Pulmonary artery endothelial cell (primary cell): ENCODE measurements at places on chromosomes 3 and 15.

- DNase-seq = no peak
Observed at GRCh38 chr15:73146419-73146818, 94.2 kb downstream of the NEO1 start.

DNA sequence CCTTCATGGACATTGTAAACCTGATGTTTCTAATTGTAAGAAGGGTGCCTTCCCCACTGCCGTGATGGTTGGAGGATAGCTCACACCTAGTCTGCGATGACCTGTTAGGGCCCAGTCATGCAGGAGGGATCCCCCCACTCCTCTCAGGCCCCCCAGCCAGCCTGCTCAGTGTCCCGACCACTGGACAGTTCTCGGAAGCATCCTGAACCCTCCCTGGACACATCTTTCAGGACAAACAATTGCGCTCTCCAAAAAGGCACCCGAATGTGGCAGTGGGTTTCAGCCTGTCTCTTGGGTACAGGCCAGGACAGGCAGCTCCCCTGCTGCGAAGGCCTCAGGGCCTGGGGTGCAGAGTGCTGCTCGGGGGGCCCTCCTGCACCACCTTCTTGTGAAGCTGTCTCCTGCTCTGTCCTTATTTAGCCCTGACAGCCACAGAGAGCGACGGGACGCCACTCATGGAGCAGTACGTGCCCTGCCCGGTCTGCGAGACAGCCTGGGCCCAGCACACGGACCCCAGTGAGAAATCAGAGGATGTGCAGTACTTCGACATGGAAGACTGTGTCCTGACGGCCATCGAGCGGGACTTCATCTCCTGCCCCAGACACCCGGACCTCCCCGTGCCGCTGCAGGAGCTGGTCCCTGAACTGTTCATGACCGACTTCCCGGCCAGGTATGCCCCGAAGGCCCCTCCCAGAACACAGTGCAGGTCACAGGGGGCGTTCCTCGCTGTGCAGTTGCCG, 132.3 kb downstream of the LRRK1 start:
- DNase-seq = no peak

GRCh38 chr3:141105828-141106628, 54.9 kb downstream of the SPSB4 start:
- DNase-seq = peak; percentile 48

GRCh38 chr3:194984622-194985021, 286.3 kb downstream of the XXYLT1 start:
- no peak for DNase-seq

DNA sequence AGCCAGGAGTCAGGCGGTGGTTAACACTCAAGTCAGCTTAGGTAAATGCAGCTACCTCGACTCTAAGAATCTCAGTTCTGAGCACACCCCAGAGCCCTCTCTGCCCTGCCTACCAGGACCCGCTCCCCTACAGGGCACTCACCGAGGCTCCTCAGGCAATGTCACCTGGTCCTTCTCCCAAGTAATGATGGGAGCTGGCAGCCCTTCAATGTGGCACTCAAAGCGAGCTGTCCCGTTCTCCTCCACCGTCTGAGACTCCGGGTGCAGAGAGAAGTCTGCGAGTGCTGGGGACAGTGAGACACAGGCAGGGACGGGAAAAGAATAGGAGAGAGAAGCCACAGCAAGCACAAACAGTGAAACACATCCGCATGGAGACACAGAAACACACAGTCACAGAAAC, 12.7 kb downstream of the IGDCC4 start:
- DNase-seq = no peak

GRCh38 chr3:45965253-45965652, 22.0 kb downstream of the CXCR6 start:
- no peak for DNase-seq

DNA sequence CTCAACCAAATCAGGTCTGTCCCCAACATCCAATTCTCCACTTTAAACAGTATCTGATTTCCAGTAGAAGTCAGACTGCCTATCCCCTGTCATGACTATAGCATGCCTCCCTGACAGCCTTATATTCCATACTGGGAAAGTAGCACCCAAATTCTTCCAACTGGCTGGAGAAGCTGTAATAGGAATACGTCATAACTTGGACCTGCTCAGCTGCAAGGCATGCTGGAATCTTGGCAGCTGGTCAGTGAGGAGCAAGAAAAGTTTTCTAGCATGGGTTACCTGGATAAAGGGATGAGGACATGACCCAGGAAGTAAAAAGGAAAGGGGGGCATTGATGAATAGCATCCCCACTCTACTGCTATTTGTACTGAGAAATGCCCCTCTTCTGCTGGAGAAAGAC, 8.9 kb downstream of the SEMA5B start:
- DNase-seq = no peak

DNA sequence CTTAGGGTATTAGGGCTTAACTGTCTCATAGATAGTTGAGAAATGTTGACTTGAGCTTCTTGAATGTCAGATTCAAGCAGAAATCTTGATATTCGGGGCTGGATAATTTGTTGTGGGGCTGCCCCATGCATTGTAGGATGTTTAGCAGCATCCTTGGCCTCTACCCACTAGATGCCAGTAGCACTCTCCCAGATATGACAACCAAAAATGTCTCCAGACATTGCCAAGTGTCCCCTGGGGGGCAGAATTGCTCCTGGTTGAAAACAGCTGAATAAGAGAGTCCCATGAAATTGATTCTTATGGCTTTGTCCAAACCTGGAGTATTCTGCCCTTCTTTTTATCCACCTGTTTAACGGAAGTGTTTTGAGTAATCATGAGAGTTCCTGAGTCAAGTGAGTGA, 15.9 kb upstream of the LCMT2 start:
- DNase-seq = no peak

GRCh38 chr15:59611276-59612260, at the start of gene GCNT3:
Gene GCNT3, plus strand, starts transcription at chr15:59611783. Its CDS starts 6,456 bp downstream, at chr15:59618239.
- no peak for DNase-seq

GRCh38 chr3:122322095-122323075, 2.7 kb upstream of the CSTA start:
- no peak for DNase-seq

- DNase-seq = peak; percentile 79
Observed at GRCh38 chr3:129490273-129490675, 38.2 kb upstream of the RHO start.
